ENCODE measurements at places on chromosomes 12 and 14.

DNA sequence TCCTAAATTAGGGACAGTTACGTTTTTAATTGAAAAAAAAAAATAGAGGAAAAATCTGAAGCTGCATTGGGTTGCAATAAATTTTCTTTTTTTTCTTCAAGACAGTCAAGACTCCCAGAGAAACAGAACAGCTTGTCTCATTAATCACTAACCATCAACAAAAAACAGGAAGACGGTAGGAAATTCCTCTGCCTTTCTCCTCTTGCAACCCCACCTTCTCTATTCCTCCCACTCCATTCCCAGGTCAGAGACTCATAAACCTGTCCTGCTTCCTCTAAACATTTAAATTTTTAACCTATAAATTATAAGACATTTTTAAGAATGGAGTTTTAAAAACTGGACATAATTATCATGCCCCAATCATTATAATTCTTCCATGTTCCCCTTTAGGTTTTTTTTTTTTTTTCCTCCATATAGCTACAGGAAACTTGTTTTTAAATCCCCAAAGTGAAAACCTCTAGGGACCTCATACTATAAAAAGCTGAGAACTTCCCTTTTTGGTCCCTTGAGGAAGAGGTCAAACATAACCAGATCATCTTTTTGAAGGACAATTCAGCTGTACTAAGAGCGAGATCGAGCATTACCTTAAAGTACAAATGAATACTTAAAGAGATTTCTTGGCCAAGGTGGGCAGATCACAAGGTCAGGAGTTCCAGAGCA lies 36.0 kb downstream of the CPM start:
- no peak for DNase-seq

GRCh38 chr12:66288121-66288520 lies 14.2 kb upstream of the HELB start:
- no peak for DNase-seq

- DNase-seq: no peak
Observed at GRCh38 chr12:58095002-58095401, 153.6 kb downstream of the ATP23 start.

DNA sequence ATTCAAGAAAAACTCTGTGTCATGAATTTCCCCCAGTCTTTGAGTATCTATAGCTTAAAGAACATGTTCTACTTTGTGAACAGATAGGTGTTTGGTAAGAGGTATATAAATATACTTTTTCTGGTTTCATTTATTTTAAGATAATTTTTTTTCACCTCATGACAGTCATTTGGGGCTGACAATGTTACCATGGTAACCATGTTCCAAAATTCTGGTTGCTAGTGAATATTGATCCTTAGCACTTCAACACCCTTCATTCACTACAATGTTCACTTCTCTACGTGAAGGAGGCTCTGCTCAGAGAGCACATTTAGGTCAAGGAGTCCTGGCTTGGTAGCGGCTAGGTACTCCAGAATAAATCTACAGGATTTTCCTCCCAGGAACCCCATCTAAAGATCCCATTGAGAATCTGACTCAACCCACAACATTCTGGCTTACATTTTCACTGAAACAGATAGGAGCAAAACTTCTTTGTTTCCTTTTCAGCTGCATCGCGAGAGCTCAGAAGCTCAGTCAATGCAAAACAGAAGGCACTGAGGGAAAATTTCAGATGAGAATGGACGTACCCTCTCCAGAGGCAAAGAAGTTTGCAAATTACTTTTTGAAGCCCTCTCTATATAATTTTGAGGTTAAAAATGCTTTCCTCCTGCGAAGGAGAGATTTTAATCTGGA lies 93.6 kb downstream of the ARF6 start:
- no peak for DNase-seq

DNA sequence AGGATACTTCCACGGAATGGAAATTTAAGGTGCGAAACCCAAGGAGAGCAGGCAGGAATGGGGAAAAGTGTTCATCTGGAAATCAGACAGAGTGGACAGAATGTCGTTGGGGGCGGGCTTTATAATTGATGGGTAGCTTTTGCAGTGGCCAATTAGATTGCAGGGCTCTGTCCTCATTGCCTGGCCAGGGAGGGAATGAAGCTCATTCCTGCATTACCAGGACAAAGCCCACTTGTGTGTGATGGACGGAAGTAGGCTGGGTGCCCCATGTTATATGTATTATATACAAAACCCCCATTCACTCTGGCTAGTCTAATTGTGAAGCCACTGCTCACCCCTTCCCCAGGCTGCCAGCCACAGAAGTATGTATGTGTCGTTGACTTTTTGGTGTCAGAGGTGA lies 23.6 kb downstream of the ZNF664 start:
- DNase-seq: no peak

- no peak for DNase-seq
Observed at GRCh38 chr12:130965214-130965613, 11.5 kb downstream of the ADGRD1 start.

GRCh38 chr12:51245476-51246253 lies 7.0 kb downstream of the DAZAP2 start:
- no peak for DNase-seq

GRCh38 chr14:104316723-104317491 lies 178.5 kb downstream of the KIF26A start:
- no peak for DNase-seq

GRCh38 chr14:104358528-104359300 lies 220.3 kb downstream of the KIF26A start:
- no peak for DNase-seq
